CD4-positive, alpha-beta T cell treated with Interleukin-6 at 100 ng/mL for 8 hours (primary cell): ENCODE measurements at places on chromosomes 16 and 17.
A peak's percentile ranks its signal among the peaks of the same experiment; 100 is the strongest.

- no peak for DNase-seq
Measured at GRCh38 chr17:74892974-74893911, at the start of gene FADS6. Gene FADS6 (minus strand): TSS chr17:74893633. CDS start chr17:74893595, 38 bp downstream.

- DNase-seq = no peak
Measured at GRCh38 chr17:67059372-67059771, 15.0 kb downstream of the CACNG1 start.

DNA sequence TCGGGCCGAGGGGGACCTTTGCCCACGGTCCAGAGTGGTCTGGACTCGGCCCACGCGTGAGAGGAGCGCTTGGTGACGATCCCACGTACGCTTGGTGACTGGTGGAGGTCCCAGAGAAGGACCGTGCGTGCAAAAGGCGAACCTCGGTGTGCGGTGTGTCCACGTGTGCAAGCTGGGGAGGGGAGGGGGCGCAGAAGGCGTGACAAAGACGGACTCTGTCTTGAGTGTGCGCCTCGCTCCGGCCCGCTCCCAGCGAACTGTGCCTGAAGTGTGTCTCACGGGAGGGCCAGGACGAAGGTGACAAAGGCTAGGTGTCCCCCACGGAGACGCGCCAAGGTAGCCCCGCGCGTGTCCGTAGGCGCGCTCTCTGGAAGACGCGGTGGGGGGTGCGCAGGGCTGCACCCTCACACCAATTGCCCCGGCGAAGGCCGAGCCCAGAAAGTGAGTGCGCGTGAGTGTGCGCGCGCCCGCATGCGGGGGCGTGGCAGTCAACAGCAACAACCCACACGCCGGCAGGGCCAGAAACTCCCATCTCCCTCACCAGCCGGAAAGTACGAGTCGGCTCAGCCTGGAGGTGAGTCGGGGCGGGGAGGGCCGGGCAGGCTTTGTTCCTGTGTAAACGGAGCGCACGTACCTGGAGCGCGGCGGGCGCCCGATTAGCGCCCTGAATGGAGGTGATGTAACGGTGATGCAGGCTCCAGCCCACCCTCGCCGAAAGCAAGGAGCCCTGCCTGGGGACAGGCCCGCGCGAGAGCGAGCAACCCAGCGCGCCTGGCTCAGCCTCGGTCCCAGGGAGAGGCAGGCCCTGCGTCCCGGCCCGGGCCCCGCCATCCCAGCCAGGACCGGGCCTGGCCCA, at the start of gene GPRC5C:
Gene GPRC5C (plus strand): TSS at position 521 of the 856 bp plus-strand sequence. CDS start 7,689 bp downstream, outside the sequence.
- no peak for DNase-seq

- no peak for DNase-seq
Measured at GRCh38 chr17:72137161-72137560, 16.3 kb downstream of the SOX9 start.

DNA sequence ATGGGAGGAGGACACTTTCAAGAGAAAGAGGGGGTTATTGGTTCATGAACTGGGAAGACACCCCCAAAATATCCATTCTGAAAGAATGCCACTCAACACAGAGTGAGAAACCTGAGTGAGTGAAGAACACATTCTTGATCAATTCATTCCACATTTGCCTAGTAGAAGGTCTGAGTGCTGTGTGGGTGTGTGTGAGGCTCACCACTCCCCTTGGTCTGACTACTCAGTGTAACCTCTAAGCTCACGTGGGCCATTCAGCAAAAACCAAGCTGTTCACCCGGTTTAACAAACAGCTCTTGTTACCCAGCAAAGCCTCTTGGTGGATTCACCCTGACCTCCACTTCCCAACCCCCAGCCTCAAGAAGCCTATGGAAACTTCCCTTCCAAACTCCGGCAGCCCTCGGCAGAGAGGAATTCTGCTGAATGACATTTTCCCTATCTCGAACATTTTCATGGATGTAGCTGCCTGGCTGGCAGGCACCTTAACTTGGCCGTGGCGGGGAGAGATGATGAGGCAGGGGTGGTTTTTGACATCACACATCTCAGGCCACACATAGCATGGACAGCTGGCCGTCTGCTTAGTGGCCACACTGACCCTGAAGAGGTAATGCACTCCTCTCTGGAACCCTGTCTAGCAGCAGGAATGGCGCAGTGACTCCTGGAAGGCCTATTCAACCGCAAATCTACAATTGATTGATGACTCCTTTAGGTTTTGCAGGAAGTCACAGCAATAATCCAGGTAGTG, 11.6 kb downstream of the ST6GALNAC1 start:
- no peak for DNase-seq

DNA sequence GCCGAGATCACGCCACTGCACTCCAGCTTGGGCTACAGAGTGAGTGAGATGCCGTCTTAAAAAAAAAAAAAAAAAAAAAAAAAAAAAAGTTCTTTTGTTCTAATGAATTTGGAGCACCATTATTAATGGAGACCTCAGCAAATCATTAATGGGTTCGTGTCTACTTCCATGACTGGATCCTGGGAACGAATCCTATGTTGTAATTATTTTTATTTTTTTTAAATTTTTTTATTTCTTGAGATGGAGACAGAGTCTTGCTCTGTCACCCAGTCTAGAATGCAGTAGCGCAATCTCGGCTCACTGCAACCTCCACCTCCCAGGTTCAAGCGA, 30.7 kb downstream of the SPOP start:
- DNase-seq = no peak

GRCh38 chr16:89922477-89922883, 662 bp upstream of the TUBB3 start:
- DNase-seq = no peak

GRCh38 chr17:39533891-39534290, 72.6 kb downstream of the CDK12 start:
- DNase-seq = no peak

DNA sequence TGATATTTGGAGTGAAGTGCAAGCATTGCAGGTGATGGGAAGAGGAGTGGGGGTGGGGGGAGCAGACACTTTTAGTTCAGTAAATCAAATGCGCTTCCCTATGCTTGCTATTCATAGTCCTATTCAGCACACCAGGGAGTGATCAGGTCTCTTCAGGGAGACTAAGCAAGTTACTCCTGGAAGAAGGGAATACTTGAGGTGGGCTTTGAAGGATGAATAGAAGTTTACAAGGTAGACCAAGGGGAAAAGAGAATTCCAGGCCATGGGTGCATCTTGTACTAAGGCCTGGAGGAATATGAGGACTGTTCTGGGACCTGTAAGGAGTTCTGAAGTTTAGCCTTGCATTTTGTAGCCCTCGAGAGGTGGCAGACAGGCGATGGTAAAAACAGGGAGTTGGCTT, 40.1 kb upstream of the LGALS9 start:
- no peak for DNase-seq

GRCh38 chr17:21194703-21195102, 19.3 kb downstream of the TMEM11 start:
- no peak for DNase-seq

DNA sequence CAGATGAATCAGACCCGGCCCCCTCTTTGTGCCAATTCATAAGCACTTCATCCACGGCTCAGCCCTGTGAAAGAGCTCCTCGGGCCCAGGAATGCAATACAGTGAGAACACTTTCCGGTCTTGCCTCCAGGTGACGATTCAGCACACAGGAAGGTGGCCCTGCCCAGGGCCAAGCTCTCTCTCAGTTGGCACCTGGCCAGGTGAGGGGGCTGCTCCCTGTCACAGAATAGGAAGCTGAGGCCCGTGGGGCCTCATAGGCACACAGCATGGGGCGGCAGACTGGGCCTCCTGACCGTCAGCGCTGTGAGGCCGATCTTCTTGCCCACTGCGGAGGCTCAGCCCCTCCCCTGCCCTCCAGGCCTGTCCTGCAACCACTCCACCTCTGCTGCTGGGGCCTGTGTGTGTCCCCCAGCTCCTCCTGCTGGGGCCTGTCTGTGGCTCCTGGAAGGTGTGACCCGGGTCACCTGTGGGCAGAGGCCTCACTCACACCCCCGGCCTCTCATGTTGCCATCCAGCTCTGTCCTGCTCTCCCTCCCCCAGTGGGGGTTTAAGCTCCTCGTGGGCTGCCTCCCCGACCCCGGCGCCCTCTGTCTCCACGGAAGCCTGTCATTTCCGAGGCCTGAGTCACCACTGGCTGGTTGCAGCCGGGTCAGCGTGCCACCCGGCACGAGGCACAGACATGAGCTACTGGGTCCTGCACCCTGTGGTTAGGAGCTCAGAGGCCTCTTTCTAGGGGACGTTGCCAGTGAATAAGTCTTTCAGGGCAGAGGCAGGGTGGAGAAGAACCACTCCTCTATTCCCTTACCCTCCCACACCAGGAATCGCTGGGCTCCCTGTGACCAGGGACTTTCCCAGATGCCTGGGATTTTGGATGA, 114.4 kb downstream of the SEC14L1 start:
- DNase-seq = no peak

DNA sequence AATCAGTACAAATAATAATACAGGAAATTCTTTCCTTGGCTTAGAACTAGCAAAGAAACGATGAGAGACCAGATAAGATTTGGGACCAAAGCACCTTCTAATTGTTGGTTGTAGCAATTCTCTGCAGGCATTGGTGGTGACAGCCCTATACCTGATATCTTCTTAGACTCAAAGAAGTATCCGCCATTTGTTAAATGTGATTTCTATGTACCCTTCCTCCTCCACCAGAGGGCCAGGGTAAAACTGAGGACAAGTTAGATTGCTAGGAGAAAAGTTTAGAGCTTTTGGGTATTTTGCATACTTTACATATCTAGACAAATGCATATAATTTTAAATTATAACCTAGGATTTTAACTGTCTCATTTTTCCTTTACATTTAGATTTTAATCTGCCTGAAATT, 304.3 kb downstream of the HS3ST4 start:
- DNase-seq = no peak

DNA sequence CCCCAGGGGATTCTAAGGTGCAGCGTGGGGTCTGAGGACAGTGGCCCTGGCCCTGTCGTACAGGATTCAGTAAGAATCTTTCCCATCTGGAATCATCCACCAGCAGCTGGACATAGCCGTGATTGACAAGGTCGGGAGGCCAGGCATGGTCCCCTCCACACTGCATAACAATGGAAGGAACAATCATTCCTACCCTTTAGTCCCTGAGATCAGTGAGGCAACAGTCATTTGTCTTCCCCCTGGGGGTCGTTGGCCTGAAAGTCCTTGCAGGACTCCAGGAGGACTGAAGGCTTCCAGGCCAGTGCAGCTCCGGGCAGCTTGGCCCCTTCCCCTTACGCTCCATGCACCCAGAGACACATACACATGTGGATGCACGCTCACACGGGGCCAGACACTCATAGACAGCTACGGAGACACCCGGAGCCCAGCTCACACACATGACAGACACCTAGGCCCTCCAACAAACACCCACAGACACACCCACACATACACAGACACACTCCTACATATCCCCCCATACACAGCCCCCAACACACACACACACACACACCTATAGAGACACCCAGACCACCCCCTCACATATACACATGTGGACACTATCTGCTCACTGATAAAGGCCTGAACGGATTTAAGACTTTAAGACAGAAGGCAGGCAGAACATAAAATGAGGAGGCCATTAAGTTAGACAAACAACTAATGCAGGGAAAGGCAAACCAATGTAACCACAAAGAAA, 42.9 kb downstream of the LITAF start:
- DNase-seq = no peak

GRCh38 chr16:89363621-89364393, 126.6 kb downstream of the ANKRD11 start:
- DNase-seq = peak; percentile 58

- no peak for DNase-seq
Measured at GRCh38 chr17:57021226-57021940, 43.5 kb downstream of the SCPEP1 start.

DNA sequence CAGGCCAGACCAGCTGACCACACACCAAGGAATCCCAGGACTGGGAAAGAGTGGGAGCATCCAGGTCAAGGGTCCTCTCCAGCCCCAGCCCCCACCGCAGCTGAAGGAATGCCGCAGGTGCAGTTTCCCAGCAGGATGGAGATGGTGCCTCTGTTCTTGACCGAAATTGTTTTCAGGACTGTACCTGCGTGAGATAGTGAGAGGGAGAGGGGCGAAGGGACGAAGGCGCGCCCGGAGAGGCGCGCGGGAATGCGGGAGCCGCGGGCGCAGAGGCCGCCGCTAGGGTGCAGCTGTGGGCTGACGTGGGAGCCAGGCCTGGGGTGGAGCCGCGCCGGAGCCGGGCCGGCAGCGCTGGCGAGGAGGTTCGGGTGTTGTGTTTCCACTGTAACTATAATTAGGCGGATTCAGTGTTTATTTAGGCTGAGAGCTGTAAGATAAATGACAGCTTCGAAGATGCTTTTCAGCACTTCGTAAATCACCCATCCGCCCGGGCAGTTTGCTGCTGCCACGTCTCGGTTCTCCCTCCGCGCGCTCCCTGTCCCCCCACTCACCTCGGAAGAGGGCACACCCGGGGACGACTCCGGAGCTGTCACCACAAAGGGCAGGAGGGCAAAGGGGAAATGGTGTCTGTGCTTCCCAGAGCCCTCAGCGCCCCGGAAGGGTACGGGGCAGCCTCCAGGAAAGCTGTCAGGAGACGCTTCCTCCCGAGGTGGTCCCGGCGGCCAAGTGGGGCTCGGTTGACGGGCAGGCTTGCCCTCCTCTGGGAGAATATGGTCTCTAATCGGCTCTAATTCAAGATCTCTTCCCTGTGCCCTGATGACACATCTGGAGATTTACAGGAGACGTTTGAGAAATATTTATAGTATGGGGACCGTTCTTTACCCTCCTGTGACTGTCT, 38.2 kb downstream of the HOXB1 start:
- peak; percentile 63 for DNase-seq

DNA sequence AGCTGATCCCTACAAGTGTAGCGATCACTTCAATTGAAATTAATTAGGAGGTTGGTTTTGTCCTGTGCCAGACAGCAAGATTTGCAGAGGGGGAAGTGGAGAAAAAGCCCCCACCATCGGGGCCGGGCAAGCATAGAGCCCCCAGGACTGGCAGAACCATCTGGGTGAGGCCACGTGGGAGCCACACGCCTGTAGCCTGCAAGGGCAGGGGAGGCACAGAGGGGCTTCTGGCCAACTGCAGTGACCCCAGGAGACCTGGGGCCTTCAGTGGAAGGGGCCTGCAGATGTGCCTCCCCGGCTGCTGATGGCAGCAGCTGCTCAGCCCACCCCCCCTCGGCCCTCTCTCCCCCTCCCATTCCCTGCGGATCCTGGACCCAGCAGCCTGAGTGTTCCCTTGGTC, 54.1 kb downstream of the BAHCC1 start:
- DNase-seq = no peak
